ENCODE measurements at places on chromosomes 3 and 15. TPM values are rescaled to one million over a fixed set of nuclear protein-coding genes. Genes with fewer than 3 reads are reported as not detected.

Gene NLGN1
- 32.2 TPM for total RNA-seq

Gene TRPM1
- total RNA-seq, result 0.19 TPM

Gene B3GALNT1
- total RNA-seq, result 13.7 TPM

Gene PARP15
- total RNA-seq, result 0.18 TPM

Gene TEX55
- not detected for total RNA-seq

Gene PLAAT1
- total RNA-seq, result 0.45 TPM

Gene CEMIP
- 0.27 TPM for total RNA-seq

Gene UCN2
- total RNA-seq, result not detected

Gene ZDHHC23
- total RNA-seq, result 1.9 TPM

Gene TGM4
- 0.09 TPM for total RNA-seq

Gene TMIE
- total RNA-seq, result 0.19 TPM

Gene CHRNA7
- total RNA-seq, result 1.8 TPM

Gene SAMD7
- not detected for total RNA-seq

Gene SLC24A5
- total RNA-seq, result not detected

Gene UBA7
- 14.2 TPM for total RNA-seq

Gene DCLK3
- not detected for total RNA-seq

Gene RASSF1
- total RNA-seq, result 24.0 TPM

Gene TOPBP1
- total RNA-seq, result 29.7 TPM

Gene GOLGA6L7
- total RNA-seq, result not detected

Gene MESP1
- 0.18 TPM for total RNA-seq

Gene FGF7
- total RNA-seq, result 0.18 TPM

Gene TRIM42
- total RNA-seq, result not detected

Gene STRC
- total RNA-seq, result not detected

Gene IL17RE
- 0.18 TPM for total RNA-seq

Gene TICRR
- total RNA-seq, result 2.6 TPM

Data from endothelial cell of coronary artery (primary cell).